ENCODE measurements at places on chromosomes 2 and 18.

DNA sequence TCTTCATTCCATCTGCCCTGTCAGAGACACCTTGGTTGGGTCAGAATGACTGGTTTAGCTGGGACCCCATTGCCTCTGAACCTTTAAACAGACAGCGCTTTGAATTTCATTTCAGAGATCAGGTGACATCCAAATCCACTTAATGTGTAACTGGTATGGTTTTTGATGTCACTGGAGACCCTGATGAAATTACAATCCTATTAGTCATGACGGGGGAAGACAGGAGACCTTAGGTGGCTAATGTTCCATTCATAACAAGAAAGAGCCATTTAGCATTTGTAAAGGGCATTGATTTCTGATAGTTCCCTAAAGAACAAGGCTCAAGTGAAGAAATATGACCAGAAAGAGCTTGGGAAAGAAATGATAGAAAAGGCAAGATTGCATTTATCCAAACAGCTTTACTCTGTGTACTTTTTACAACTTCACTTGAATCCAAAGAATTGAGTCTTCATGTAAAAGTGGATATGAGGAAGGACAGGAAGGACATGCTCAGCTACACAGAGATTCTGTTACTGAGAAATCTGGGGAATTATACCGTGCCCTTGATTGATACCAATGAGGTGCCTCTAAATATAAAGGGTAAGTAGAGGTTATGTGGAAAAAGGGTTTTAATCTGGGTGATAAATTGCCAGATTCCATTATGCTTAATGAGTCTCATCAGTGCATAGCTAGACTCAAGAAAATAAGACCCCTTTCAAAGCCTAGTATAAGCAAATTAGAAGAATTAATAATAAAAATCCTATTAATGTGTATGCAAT, 198.2 kb downstream of the NCKAP5 start:
- no peak for DNase-seq

DNA sequence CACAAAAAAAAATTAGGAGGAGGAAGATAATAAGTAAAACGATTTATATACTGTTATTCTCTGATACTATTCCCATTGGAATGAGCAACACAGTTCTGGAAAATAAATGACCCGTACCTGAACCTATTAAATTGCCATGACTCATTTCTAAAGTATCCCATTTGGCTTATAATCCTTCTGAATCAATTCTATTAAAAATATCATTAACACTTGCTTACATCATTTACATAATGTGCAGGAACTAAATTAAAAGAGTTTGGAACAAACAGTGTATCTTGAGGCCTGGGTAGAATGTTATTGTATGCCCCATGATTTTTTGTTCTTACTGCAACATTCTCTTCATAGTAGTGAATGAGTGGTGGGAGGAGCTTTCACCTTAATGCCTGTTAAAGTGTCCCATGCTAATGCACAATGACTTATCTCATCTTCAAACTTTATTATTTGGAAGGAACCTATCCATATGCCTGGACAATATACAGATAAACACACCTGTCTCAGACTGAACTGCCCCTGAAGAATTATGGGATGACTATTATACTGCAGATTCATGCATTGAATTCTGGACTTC, 549.9 kb upstream of the ACVR2A start:
- DNase-seq = no peak

- DNase-seq = no peak
These were observed 51.0 kb upstream of the SERPINB2 start for GRCh38 chr18:63836456-63836855.

DNA sequence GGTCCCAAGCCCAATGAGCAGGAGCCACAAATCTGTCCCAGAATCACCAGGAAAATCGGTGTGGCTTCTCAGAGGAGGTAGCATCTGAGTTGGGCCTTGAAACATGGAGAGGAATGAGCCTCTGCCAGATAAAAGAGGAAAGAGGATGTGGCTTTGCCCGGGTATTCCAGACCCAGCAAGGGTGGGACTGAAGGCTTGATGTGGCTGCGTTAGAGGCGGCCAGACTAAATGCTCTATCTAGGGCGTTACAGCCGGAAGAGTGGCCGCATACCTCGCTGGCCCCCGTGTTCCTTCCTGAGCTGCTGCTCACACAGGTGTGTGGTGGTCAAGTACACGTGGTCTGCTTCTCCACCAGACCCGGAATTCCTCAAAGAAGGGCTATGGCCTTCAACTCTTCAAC, 33.9 kb upstream of the POMC start:
- no peak for DNase-seq

DNA sequence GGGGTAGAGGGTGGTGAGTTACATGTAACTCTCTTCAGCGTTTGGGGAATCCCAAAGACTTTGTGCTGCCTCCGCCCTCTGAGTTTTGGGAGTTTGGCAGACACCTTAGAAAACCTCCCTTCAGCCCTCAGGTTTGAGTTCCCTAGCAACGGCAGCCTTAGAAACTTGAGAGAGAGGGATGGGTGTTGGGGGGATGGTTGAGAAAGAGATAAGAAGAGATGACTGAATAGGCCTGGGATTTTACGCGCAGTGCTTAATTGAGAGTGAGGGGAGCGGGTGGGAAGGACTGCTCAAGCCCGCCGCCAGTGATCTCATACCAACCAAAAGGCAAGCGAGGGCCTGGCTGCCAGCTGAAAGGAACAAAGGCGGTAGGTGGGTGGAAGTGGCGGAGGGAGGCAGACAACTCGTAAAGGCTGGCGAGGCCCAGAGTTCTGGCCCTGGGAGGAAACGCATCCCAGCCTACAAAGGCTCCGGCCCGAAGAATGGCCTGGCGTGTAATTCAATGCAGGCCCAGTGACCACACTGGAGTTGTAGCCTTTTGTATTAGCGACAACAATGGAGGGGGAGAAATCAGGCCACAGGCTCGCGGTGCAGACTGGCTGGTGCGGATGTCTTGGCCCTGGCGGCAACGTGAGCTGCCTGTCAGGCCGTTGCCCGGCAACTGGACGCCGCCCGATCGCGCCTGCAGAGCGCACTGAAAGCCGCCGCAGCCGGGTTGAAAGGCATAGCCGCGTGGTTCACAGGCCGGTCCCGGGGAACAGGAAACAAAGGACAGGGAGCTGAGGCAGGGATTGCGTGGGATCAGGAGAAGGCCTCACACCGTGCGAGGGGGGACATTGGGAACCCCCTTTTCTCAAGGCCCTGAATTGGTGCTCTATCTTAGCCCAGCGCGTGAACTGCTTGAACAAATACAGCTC, 39.9 kb upstream of the DARS1 start:
- no peak for DNase-seq

GRCh38 chr2:156562124-156562523, 125.9 kb downstream of the GPD2 start:
- DNase-seq = no peak

GRCh38 chr2:70647873-70648481, 94.4 kb upstream of the TGFA start:
- peak; percentile 51 for DNase-seq

DNA sequence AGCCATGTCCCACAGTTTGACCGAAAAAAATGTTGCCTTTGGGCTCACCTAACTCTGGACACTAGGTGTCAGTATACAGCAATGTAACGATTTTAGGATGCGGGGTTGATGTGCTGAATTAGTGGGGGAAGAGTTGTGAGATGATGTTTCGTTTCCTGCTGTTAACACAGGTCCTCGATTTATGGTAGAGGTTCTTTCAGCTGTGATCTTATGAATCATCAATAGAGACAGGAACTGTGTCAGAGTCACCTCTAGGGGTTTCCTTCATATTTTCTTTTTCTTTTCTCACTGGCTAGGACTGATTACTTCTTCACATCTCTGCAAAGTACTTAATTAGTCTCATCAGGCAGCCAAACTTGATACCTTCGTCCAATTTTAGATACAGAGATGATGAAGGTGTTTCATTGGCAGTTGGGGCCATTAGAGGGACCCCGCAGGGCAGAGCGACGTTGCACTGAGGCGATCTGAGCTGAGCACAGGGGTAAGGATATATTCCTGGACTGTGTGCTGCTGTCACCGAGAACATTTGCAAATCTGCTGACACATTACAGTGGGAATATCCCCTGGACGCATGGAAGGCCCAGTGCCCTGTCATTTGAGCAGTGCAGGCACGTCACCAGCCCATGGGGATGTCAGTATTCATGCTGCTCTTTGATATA, 10.2 kb upstream of the MMADHC start:
- peak; percentile 14 for DNase-seq

DNA sequence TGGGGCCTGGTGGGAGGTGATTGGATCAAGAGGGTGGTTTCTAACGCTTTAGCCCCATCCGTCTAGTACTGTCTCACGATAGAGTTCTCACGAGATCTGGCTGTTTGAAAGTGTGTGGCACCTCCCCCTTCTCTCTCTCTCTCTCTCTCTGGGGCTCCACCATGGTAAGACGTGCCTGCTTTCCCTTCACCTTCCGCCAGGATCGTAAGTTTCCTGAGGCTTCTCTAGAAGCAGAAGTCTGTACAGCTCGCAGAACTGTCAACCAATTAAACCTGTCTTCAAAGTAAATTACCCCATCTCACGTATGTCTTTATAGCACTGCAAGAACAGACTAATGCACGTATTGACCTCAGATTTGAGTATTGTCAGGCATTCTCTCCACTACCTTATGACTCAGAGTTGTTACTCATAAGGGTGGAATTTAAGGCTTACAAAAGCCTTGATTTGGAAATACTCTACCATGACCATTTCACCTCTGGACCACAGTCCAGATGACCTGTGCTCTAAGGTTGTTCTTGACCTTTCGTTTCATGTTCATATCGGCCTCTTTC, 99.5 kb upstream of the AGAP1 start:
- DNase-seq = no peak

- no peak for DNase-seq
These were observed 142.3 kb downstream of the ABCA12 start for GRCh38 chr2:214995926-214996670.

DNA sequence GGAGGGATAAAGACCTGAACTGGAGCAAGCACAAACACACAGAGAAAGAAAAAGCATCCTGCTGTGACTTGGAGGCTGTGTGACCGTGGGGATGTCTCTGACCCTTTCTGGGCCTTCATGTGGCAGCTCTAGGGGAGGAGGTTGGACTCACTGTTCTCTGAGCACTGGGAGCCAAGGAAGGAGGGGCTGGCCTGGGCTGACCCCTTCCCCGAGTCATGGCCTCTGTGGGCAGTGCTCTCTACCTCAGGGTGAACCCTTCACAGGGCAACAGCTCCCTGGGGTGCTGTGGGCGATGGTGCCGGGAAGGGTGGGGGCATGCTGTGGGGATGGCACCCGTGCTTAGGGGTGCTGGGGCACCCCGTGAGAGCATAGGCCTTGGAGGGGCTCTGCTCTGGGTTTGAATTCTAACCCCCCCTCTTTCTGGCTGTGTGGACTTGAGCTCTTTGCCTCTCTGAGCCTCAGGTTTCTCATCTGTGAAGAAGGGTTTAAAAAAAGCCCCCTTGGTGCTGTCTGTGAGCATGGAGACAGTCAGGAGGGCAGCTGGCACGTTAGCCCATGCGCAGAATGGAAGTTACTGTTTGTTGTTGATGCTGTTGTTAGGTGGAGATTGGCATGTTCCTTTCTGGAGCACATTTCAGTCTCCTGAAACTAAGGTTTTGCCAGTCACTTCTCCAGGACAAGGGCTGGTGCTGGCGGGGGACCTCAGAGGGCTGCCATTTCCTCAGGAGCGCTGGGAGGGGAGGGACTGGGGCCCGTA, 700 bp downstream of the TOGARAM2 start:
- DNase-seq = no peak

DNA sequence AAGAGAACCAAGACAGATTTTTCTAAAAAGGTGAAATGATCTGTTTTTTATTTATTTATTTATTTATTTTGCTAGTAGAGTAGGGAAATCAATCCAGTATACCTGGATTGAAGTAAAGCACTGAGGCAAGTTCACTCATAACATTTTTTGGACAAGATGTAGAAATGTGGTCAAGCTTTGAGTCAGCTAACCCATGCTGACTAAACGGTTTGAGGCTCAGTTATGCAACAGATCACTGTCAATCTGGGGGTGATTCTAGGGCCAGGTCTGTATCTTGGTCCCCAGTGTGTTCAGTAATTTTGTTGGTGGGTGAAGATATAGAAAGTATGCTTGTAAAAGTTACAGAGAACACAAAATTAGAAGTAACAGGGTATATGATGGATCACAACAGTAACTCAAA, 60.2 kb downstream of the RMDN2 start:
- DNase-seq = no peak

- no peak for DNase-seq
These were observed 178.1 kb downstream of the MGAT5 start for GRCh38 chr2:134431838-134432434.

GRCh38 chr2:59734743-59735142, 818.7 kb downstream of the BCL11A start:
- DNase-seq = no peak

- no peak for DNase-seq
These were observed 33.0 kb upstream of the CCDC195 start for GRCh38 chr2:224749136-224749535.

GRCh38 chr18:35835833-35836232, 136.6 kb upstream of the RMP24 start:
- no peak for DNase-seq

DNA sequence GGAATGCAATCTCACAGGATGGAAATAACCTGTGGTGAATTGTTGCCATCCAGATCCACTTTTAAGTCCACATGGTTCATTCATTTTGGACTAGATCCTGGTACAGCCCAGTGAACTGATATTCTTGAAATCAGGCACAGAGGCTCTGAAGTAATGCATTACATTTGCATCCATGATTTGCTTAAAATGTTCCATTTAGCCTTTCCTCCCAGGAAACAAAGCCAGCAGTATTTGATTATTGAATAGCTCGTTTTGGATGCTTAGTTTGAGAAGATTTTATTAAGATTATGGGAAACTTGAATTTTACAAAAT, 995.8 kb upstream of the CDH2 start:
- DNase-seq = no peak

DNA sequence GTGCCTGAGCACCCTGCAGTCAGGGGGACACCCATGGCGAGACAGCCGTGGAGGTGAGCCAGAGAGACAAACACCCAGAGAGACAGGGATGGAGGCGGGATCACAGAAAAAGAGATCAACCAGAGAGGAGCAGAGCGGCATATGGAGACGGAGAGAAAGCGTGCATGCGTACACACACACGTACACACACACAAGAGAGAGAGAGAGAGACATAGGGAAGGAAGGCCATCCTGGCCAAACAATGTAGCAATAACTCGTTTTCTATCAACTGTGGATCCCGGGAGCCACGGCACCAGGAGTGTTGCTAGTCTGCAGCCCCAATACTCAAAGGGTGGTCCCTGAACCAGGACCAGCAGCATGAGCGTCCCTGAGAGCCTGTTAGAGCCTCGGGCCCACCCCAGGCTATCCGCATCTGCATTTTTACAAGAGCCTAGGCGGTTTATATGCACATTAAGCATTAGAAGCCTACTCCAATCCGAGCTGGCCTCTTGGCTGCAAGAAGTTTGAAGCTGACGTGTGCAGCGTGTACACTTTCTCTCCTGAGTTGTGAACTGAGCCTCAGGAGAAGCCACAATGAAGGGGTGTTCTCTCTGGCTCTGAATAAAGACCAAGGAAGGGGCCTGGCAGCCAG, 50.1 kb upstream of the MYCN start:
- DNase-seq = no peak

DNA sequence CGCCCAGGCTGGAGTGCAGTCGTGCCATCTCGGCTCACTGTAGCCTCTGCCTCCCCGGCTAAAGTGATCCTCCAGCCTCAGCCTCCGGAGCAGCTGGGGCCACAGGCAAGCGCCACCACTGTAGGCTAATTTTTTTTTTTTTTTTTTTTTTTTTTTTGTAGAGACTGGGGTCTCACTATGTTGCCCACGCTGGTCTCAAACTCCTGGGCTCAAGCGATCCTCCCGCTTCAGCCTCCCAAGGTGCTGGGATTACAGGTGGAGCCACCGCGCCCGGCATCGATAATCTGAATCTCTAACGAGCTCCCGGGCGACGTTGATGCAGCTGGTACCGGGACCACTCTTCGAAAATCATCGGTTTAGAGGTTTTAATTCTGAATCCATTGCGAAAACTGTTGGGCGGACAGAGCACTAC, 520 bp upstream of the CYP20A1 start:
- DNase-seq = no peak

- DNase-seq = no peak
These were observed 20.2 kb downstream of the EPHA4 start for GRCh38 chr2:221551864-221552263.
